ENCODE measurements at places on chromosomes 6 and 20.
A peak's percentile ranks its signal among the peaks of the same experiment; 100 is the strongest.

DNA sequence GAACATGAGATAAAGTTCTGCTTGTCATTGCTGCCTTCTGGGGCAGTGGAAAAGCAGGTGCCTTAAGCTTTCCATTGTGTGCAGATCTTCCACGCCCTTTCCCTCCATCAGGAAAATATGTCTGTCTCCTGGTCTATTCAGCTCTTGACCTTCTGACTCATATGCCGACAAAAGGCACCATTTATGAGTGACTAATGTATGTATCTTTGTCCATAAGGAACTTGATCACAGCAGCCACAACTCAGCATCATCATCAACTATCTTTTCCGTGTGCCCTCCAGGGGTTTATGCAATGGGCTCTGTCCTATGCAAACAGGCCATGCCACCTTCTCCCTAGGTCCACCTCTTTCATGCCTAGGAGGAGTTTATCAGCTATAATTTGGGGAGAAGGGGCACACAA lies 102.7 kb upstream of the QKI start:
- H3K4me1 ChIP-seq: no peaks in the 10 kb centered on the region
- H3K4me3 ChIP-seq: no peak overlapping the region
- no peaks in the 10 kb centered on the region for H3K36me3 ChIP-seq
- no peak overlapping the region for H3K27ac ChIP-seq
- H3K27me3 ChIP-seq: peaks cover 37% of the 10 kb centered on the region
- ATAC-seq: no peak

DNA sequence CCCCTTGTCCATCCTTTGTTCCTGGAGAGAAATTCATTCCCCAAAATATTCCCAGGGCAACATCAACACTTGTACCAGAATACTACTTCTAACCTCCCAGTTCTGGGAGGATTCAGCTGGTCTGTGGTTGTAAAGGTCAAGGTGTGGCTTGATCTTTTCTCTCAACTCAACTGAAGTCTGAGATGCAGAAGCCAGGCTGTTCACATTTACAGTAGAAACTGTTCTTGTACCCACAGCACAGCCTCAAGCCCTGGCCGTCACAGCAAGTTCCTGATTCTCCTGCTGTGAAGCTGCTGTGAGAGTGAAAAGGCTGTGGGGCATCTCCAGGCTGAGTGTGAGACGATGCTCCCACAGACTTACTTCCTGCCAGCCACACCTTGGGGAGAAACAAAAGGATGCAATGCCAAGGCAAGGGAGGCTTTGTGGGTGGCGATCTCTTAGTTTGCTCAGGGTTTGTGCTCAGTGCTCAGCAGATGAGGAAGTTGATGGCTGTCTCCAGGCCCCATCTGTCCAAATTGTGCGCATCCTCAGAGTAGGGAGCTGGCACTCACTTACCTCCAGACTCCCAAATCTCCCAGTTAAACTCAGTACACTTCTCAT lies 143.9 kb upstream of the FOXA2 start:
- H3K27me3 ChIP-seq: no peaks in the 10 kb centered on the region
- H3K4me3 ChIP-seq: no peak overlapping the region
- H3K36me3 ChIP-seq: no peaks in the 10 kb centered on the region
- no peak overlapping the region for H3K27ac ChIP-seq

GRCh38 chr6:19214231-19214630 lies 622.9 kb upstream of the ID4 start:
- H3K4me1 ChIP-seq: no peaks in the 10 kb centered on the region
- H3K4me3 ChIP-seq: no peak overlapping the region
- no peak overlapping the region for H3K27ac ChIP-seq
- no peak for ATAC-seq

GRCh38 chr6:67664942-67665341 lies 970.1 kb upstream of the ADGRB3 start:
- H3K4me1 ChIP-seq: no peaks in the 10 kb centered on the region
- H3K27me3 ChIP-seq: no peaks in the 10 kb centered on the region
- no peak for ATAC-seq
- H3K36me3 ChIP-seq: no peaks in the 10 kb centered on the region

- H3K27ac ChIP-seq: no peak overlapping the region
- H3K4me3 ChIP-seq: no peak overlapping the region
- no peak for ATAC-seq
- H3K27me3 ChIP-seq: no peaks in the 10 kb centered on the region
Measured at GRCh38 chr6:12586721-12587480, 129.7 kb upstream of the PHACTR1 start.

DNA sequence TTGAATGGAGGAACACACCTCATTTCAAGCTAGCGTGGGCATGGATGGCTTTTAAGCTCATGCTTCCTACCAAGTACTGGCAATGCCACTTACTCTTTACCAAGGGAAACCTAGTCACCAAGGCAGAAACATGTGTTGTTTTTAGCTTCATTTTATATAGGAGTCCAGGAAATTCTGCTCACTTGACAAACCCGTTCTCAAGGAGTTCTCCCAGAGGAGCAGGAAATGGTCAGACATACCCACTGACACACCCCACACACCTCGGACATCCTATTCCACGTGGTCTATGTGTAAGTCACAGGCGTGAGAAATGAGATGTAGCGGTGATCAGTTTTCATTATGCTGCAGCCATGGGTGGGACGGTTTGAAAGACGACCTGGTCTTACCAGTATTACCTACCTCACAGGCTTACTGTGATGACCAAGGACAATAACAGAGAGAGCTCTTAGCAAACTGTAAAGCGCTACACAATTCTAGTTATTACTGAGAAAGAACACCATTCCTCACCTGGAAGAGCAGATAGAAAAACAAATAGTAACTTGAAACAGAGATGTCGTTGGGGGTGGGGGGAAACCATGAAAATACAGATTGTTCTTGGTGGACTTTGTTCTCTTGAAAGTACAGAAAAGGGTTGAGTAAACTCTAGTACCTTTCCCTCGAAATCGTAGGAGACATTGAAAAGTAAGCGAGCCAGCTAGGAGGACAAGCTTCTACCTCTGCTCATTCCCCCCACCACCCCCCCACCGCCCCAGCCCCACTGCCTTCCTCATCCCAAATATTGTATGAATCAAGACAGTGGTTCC lies 1.7 kb downstream of the CNKSR3 start:
- H3K36me3 ChIP-seq: no peaks in the 10 kb centered on the region
- H3K27me3 ChIP-seq: peaks cover 73% of the 10 kb centered on the region
- H3K4me1 ChIP-seq: peaks cover 9% of the 10 kb centered on the region
- ATAC-seq: no peak
- H3K27ac ChIP-seq: no peak overlapping the region
- H3K4me3 ChIP-seq: no peak overlapping the region

DNA sequence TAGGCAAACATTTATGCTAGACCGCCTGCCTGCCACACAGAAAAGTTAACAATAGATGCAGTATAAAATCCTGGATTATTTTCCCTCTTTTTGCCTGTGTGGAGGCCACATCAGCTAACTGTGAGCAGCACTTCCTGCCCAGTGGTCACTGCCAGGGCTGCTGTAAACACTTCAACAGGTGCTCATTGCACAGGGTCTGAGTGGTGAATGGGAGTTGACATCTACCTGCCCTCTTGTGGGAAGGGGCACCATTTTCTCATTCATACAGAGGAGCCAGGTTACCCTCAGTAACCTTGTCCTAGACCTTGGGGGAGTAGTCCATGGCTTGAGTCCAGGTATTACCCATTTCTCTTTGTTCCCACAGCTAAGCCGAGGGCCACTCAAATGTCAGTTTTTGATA lies 235.3 kb downstream of the TMEM242 start:
- peaks cover 19% of the 10 kb centered on the region for H3K4me1 ChIP-seq
- no peak for ATAC-seq
- no peak overlapping the region for H3K4me3 ChIP-seq
- H3K27me3 ChIP-seq: no peaks in the 10 kb centered on the region

- H3K27ac ChIP-seq: peak overlapping the region; percentile 20
- no peaks in the 10 kb centered on the region for H3K27me3 ChIP-seq
- no peak for ATAC-seq
- peaks cover 44% of the 10 kb centered on the region for H3K4me1 ChIP-seq
Measured at GRCh38 chr6:30349421-30350177, 4.6 kb downstream of the RPP21 start.

DNA sequence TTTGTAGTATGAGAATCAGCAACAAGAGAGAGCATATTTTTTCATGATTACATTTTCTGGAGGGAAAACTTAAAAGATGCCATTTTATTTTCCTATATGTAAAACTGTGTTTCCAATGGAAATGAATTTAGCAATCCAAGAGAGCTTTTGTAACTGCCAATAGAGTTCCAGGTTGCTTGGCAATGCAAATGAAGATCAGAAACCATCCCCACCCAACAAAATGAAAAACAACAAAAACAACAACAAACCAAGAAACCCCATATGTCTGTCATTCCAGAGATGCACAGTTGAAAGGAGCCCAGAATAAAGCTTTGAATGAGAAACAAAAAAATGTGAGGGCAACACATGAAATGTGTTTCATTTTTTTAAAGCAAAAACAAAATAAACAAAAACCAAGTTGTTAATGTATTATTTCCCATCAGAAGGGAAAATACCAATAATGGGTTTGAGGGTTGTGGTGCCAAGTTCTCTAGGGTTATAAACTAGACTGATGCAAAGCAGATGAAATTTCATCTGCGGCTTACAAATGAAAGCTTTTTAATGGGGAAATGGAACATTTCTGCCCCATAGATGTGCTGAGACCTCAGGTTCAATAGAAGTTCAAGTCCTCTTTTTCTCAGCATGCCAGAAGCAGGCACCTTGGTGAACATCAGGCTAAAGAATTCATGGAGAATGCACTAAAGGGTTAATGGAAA lies 121.5 kb upstream of the MCHR2 start:
- no peaks in the 10 kb centered on the region for H3K4me1 ChIP-seq
- no peak overlapping the region for H3K4me3 ChIP-seq
- H3K36me3 ChIP-seq: no peaks in the 10 kb centered on the region
- no peaks in the 10 kb centered on the region for H3K27me3 ChIP-seq
- ATAC-seq: no peak
- H3K27ac ChIP-seq: no peak overlapping the region
